ENCODE measurements at places on chromosomes 7 and 10.

GRCh38 chr10:36801660-36802059, 323.7 kb upstream of the ANKRD30A start:
- no peak for DNase-seq

DNA sequence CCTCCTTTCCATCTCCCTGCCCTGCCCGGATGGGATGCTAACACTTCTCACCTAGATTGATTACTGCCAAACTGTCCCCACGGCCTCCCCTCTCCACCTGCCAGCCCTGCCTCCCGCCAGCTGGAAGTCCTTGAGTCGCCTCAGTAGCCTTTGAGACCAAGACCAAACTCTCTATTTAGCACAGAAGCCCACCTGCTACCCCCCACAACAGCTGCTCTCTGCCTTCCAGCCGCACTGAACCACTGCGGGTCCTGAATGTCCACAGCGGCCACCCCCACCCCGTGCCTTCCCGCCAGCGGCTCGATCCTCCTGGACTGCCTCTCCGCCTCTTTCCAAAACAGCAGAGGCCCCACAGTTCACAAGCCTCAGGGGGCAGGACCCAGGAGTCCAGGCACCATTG, 39.0 kb downstream of the FKBP6 start:
- DNase-seq, result no peak

DNA sequence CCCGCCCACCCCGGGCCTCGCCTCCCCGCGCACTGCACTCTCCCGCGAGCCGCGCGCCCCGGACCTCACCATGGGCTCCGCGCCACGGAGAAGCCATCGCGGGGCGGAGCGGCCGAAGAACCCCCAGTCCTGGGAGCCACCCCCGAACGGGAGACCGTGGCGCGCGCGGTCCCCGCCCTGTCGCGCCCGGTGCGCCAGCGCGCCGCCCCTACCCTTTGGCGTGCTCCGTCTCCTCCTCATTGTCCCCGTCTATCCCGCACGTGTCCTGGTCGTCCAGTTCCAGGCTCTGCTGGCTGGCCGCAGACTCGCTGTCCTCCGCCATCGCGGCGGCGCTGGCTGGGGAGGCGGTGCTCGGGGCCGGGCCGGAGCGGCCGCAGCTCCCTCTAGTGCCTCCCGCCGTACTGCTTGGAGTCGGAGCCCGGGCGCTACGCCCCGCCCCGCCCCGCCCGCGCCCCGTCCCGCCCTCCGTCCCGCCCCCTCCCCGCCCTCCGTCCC, at the start of gene NMT2:
Gene NMT2 (minus strand): TSS at position 403 of the 495 bp plus-strand sequence. CDS start 81 bp downstream, at position 322.
- DNase-seq, result no peak

GRCh38 chr7:156236936-156237599, 403.5 kb upstream of the RNF32 start:
- DNase-seq, result no peak

GRCh38 chr10:62613424-62613823, 191.1 kb upstream of the ADO start:
- DNase-seq, result peak; percentile 84

DNA sequence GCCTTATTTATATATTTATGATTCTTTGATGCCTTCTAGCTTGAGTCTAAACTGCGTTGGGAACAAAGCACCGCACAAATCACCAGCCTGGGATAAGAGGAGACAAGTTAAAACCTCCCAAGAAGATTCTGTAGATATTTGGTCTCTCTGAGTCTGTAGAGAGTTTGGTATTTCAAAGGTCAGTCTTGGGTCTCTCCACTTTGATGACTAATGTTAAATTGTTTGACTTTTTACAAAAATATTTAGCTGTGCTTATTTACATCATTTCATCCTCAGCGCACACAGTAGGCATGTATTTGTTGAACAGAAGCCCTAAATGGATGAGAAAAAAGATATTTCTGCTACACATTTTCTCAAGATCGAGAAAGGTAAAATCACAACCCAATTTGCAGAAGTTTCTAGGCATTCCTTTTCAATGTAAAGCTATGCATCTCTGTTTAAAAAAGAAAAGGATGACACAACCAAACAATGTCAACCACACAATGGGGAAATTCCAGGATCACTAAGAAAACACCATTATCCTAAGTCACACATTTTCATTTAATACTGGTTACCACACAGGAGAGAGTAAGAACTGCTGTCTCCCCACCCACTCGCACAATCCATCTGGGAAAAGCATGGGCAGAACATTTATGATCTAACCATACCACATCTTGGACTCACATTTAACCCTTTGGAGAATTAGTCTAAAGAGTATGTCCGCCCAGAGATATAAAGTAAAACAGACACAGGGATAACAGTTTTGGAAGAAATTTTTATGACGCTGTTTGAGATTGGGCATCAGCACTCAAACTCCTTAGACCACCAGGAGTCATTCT, 4.4 kb downstream of the CDK6 start:
- peak; percentile 95 for DNase-seq

DNA sequence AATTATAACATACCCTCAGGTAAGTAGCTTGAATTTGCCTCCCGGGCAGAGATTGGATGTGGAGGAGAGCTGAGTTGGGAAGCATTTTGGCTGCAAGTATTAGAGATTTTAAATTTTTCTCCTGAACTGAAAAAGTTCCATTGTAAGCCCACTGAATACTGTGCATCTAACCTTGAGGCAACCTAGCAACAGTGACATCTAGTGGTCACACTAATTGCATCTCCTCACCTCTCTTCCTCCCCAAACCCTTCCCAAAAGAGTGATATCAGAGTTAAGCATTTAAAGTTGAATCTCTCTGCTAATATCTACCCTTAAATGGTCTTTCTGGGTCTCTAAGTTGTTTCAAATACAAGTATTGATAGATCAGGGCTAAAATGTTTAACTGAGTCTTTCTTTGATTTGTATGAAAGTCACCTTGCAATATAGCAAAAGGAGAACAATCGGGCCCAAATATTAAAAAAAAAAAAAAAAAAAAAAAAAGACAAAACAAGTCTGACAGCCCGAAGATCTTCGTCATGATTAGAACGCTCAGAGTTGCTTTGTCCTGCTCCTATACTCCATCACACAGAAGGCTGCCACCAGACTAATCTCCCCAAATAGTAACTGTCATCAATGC, 40.4 kb upstream of the DLX5 start:
- peak; percentile 26 for DNase-seq

DNA sequence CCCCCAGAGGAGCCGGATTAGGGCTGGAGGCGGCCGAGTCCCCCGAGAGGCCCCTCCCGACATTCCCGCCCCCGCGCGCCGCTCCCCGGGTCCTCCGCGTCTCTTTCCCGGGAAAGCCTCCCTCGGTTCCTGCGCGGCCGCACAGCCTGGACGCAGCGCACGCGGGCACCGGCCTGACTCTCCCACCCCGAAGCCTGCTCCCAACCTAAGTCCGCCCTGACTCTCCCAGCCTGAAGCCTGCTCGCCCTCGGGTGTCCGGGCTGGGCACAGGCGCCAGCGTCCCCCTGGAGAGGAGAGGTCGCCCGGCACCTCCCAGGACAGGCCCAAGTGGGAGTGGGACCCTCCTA, 441 bp upstream of the VENTX start:
- DNase-seq, result no peak

- no peak for DNase-seq
Observed at GRCh38 chr7:128194533-128195282, 46.4 kb upstream of the LEP start.

DNA sequence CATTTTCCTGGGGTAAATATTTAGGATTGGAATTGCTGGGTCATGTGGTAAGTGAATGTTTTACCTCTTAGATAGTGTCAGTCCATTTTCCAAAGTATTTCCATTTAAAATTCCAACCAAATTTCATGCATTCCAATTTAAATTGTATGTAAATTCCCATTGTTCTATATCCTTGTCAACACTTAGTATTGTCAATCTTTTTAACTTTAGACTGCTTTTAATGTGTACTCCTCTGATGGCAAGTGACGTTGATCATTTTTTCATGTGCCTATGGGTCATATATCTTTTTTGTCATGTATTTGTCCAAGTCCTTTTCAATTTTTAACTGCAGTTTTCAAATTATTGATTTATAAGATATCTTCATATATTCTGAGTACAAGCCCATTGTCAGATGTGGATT, 80.8 kb upstream of the FAM20C start:
- DNase-seq, result no peak

- no peak for DNase-seq
Observed at GRCh38 chr7:105377903-105378302, 10.8 kb downstream of the SRPK2 start.

GRCh38 chr10:133261726-133262325, 14.8 kb downstream of the ADAM8 start:
- peak; percentile 75 for DNase-seq

- DNase-seq, result no peak
Observed at GRCh38 chr7:117950601-117951260, 77.5 kb upstream of the CTTNBP2 start.

DNA sequence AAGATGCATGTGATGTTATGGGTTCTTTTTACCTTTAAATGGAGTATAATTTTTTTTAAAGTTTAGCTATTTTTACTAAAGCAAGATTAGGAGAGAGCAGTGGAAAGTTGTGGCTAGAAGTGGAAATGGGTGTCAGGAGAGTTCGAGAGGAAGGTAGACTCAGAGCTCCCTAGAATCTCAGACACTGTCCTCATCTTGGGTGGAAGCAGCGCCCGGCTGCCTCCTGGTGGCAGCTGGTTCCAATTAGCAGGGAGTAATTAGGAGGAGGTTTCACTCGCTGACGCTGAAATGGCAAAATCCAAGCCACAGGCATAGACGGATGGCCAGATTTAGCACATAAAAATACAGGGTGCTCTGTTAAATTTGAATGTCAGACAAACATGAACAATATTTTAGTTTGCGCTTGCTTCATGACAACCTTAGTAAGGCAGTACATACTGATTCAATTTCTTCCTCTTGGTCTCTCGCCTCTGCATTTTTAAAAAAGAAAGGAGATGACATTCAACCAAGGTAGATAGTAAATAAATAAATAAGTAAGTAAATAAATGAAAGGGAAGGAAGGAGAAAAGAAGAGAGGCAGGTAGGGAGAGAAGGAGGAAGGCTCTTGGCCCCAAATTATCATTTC, 58.5 kb downstream of the LGI1 start:
- DNase-seq, result peak; percentile 75

- peak; percentile 26 for DNase-seq
Observed at GRCh38 chr10:15897287-15897686, 37.0 kb upstream of the MINDY3 start.

- DNase-seq, result no peak
Observed at GRCh38 chr7:43449577-43449976, 133.3 kb upstream of the STK17A start.

- DNase-seq, result peak; percentile 90
Observed at GRCh38 chr10:110326351-110327032, 21.8 kb upstream of the SMNDC1 start.

DNA sequence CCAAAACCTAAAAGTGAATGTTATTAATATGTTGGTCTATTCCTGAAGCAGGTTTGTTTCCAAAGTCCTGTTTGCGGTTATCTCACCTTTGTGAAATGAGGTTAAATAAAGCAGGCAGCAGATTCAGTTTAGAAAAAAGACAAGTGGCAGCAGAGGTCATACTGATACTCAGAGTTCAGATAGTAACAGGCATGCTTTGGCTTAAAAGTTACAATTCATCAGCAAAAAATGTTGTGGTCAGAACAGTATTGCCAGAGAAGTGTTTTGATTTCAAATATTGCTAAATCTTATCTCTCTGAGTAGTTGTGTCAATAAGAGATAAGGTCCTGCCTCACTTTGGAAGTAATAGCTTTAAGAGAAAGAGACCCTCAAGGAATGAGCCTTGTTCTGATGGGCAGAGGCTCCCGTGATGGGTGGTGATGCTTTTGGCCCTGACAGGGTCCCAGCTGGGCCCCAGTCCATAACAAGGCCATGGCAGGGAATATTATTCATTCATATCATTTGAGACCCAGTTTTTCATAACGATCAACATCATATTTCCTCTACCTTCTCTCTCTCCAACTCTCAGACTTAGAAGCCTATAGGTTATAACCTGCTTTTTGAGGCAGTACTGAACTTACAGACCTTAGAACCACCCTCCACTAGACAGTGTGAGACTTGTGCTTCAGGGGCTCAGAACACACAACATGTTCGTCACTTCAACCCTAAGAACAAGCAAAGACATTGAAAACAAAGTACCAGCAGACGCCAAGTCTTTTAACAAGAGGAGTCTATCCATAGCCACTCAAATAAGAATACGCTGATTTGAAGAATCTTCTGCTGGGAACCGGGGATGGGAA, 58.5 kb upstream of the AHR start:
- peak; percentile 69 for DNase-seq

DNA sequence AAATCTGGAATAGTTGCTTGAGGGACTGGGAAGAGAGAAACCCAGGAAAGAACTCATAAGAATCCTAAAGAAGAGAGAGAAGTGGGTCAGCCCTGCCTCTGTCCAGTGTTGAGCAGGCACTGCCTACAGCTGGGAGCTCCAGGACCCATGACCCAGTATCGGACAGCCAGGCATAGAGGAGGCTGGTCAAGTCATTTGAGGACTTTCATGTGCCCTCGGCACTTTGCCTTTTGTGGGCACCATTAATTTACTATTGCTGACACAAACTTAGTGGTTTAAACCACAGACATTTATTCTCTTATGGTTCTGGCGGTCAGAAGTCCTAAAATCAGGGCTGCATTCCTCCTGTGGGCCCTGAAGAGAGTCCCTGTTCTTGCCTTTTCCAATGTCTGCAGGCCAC, 60.3 kb downstream of the CPXM2 start:
- no peak for DNase-seq

- DNase-seq, result no peak
Observed at GRCh38 chr10:13743101-13743693, 156.4 kb downstream of the PRPF18 start.

GRCh38 chr7:145863-146262, 46.5 kb upstream of the FAM20C start:
- DNase-seq, result no peak

GRCh38 chr10:971613-972012, 16.6 kb upstream of the GTPBP4 start:
- no peak for DNase-seq

- DNase-seq, result no peak
Observed at GRCh38 chr7:54831644-54832095, 72.7 kb upstream of the SEC61G start.

DNA sequence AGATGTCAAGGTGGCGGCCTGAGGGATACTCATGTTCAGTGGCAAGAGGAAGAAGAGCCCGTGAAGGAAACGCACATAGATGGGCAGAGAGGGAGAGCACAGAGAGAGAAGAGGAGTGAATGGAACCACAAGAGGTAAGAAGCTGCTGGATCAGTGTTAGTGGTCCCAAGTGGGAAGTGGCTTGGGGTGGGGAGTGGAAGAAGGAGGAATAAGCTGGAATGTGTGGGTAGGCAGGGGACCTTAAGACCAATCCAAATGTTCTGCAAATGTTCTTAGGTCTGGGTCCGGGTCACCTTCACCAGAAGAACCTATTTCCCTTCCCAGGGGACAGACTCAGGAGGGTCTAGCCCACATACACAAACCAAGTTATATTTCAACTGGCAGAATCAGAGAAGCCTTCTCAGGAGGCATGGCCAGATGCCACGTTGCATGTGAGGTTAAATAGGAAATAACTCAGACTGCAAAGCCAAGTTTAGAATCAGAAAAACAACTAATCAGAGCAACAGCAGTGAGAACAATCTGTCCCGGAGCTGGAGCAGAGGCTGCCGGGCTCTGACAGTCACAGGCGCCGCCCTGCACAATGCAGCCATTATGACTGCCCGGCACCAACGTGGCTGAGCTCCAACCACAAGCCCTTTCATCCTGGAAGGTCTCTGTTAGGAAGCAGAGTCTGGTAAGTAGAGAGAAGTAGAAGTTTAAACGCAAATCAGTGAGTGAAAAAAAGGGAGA, 78.6 kb upstream of the ARMC3 start:
- DNase-seq, result no peak

Data from fibroblast of skin of right biceps (primary cell).